ENCODE measurements at places on chromosomes 4 and X.

DNA sequence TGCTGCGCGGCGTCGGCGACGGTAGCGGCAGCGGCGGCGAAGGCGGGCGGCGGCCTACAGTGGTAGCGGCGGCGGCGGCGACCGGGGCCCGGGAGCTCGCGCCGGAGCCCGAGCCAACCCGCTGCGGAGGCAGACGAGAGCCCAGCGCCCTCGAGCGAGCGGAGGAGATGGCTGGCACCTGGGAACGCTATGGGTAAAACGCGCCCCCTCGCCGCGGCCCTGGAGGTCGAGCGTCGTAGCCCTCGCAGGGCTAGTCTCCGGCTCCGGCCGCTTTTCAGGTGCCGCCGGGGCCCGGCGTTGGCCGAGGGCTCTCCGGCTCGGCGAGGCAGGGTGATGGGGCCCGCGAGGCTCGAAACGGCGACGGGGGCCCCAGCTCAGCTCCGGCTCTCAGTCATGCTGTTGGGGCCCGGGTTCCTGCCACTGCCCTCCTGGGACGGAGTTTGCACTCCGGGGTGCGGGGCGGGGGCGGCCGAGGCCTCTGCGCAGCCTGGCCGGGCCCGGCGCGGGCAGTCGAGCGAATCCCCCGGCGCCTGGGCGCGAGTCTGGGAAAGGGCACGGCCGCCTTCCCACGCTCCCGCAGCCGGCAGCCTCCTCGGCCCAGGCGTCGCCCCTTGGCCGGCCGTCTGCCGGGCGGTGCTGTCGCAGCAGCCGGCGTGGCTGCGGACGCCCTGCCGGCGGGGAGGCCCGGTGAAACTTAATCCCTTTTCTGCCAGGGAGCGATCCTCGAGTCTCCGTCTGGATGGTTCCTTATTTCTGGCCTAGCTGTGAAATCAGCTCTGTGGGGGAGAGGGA is 768 bp downstream of the MID2 start:
- peak; percentile 63 for DNase-seq

- DNase-seq, result no peak
Measured at GRCh38 chrX:23861215-23861896, 46.4 kb downstream of the APOO start.

DNA sequence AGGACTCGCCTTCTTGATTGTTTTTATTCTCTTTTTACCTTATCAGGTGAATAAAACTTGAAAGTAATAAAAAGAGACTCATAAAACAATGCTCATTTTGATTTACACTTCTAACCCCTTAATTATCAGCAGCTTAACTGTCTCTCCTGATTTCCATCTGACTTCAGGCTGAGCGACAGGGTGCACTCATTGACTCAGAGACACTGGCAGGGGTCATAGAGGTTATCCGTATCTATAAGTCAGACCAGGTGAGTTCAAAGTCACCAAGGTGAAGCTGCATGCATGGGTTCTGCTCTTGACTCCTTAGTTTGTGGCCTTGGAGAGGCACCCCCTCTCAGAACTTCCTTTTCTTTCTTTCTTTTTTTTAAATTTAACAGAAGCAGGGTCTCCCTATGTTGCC is 116.4 kb upstream of the SLC34A2 start:
- no peak for DNase-seq

DNA sequence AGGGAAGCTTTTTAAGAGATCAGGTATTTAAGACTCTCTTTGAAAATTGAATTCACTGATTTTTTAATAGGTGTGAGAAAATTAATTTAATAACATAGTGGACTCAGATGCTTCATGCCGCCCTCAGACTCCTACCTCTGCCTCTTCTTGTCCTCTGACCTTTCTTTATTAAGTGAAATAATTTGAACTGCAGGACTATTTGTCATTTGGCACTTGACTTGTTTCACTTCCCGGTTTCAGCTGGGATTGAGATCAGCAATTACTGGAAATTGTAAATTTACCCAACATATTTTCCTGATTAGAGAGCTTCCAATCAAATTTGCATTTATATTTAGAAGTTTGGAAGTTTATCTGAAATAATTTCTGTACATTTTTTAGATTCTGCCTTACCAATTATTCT is 116.8 kb downstream of the CBR4 start:
- no peak for DNase-seq

DNA sequence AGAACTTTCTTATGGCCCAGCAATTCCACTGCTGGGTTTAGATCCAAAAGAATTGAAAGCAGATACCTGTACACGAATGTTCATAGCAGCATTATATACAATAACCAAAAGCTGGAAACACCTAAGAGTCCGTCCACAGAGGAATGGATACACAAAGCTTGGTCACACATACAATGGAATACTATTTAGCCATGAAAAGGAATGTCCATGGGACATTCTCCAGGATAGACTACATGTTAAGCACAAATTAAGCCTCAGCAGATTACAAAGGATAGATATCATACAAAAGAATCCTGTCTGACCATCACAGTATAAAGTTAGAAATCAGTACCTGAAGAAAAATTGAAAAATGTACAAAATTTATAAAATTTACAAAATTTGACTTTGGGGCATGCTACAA is 12.7 kb upstream of the MAEA start:
- DNase-seq, result no peak

DNA sequence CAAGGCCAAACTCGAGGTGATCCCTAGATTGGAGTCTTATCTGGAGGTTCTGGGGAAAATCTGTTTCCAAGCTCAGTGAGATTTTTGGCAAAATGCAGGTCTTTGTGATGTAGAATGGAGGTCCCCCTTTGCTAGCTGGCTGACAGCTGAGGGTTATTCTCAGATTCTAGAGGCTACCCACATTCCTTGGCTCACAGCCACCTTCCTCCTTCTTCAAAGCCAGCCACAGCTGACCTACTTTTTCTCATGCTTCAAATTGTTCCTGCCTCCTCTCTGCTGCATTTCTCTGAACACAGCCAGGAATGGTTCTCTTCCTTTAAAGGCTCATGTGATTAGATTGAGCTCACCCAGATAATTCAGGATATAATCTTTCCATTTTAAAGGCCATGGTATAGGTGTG is 86.9 kb downstream of the VCX3A start:
- no peak for DNase-seq

Data from activated CD8-positive, alpha-beta memory T cell treated with anti-CD3 and anti-CD28 coated beads, Interleukin-2, amount 50 U/mL, for 48 hours (primary cell).